Left lung (tissue), 14 donors: ENCODE measurements at places on chromosomes 3 and 15.

DNA sequence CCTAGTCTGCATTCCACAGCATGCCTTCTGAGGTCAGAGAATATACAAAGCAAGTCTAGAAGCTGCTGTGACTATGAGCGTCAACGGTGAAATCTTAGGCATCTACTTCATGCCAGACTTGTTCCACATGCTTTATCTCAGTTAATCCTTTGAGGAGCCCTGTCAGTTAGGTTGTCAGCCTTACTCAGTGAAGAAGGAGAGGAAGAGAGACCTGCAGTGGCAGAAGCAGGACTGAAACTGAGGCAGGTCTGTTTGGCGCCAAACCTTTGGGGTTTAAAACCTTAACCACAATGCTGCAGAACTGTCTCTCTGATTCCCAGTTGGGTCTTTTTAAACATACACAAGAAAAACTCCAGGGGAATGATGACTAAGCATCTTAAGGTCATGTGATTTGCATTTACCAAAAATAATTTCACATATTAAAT is 139.0 kb upstream of the LIPC start:
- no peak for DNase-seq

GRCh38 chr3:101936419-101937356 is 87.4 kb downstream of the NFKBIZ start:
- DNase-seq, result no peak

DNA sequence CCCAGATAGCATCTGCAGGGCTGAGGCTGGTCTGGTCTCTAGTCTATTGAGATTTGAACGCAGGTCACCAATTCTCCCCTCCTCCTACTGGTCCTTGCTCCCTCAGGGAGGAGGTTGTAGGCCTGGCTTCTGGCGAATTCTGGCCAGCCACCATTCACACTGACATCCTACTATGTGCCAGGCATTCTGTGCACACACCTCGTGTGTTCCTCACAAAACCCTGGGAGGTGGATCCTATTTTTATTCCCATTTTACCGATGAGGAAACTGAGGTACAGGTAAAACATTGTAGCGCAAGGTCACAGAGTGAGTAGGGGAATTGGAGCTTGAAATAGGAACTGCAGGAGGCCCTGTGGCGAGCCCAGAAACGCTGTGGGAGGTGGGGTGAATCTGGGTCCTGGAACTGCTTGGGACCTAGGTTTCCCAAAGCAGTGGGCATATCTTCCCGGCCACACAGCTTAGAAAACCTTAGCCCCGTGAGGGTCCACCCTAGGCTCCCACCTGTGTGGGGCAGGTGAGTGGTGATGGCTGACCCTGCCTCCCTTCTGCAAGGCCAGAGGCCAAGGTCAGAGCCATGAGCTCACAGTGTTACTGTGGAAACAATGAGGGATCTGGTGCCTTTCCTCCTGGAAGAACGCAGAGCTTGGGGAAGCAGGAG is 4.8 kb upstream of the ATP2B2 start:
- no peak for DNase-seq

DNA sequence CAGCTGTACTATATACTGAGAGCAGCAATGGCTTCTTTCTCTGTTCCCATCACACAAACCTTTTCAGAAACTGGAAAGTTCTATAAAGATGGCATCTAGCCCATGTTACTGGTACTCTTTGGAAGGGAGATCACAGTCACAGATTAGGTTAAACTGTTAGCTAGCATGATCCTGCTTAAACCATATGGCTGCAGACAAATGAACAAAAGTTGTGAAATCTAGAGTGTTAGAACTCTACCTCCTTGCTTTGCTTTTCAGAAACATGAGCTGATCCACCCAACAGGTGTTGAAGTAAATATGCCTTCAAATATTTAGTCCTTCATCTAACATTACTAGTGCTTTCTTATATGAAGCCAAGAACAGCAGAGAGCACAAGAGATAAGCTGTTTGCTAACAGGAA is 102.6 kb downstream of the SNRK start:
- no peak for DNase-seq

DNA sequence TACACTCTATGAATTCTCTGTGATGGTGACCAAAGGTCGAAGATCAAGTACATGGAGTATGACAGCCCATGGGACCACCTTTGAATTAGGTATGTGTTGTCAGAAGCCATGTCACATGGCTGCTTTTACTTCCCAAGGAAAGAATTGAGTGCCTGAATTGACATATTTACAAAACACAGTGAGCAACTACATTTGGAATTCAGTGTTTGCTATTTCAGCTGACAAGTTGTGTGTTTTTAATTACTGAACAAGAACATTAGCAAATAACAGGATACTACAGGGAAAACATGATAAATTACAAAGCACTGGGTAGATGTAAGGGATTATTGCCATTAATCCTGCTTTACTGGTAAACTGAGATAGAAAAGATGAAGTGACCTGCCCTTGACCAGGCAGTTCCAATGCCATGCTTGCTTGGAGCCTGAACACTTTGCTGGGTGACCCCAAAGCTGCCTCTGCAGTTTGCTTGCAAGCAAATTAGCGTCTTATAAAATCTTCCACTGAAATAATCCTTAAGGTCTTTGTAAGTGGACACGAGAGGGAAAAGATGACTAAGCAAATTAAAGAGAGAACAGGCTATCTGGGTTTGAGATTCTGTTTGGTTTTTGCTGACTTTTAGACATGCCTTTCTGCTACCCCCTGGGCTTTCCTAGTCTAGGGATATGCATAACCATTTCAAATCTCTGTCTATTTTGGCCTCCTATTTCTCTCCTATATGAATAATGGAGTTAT is 98.2 kb downstream of the HCN4 start:
- DNase-seq, result no peak

DNA sequence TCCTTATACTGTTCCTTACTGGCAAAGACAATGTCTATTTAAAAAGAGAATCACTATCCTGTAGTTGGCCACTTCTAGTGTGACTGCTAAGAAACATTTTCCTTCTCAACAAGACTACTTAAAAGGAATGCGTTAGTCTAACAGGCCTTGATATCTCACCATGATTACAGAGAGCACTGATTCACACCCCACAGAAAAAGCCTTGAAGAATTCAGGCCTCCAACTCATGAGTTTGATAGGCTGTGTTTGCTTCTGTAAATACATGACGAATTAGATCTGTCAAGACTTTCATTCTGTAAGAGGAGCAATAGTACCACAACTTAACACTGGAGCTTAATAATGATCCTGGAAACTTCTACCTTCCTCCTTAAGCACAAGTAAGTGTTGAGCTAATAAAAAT is 432.8 kb upstream of the NR2F2 start:
- DNase-seq, result no peak

- no peak for DNase-seq
These were observed 19.9 kb downstream of the NCEH1 start for GRCh38 chr3:172690936-172691335.

GRCh38 chr15:81115054-81115939 is 18.8 kb upstream of the CFAP161 start:
- DNase-seq, result no peak
